ENCODE measurements at places on chromosomes 11 and 22. TPM values are rescaled to one million over a fixed set of nuclear protein-coding genes. Genes with fewer than 3 reads are reported as not detected.

NXPE1 gene
- total RNA-seq: not detected

KDM4E gene
- not detected for total RNA-seq

OR2D2 gene
- 0.33 TPM for total RNA-seq

ST3GAL4 gene
- 36.8 TPM for total RNA-seq

TPBGL gene
- not detected for total RNA-seq

TIMP3 gene
- 145 TPM for total RNA-seq

KCNJ5 gene
- total RNA-seq: 0.51 TPM
